ENCODE measurements at places on chromosomes 2 and 18.

DNA sequence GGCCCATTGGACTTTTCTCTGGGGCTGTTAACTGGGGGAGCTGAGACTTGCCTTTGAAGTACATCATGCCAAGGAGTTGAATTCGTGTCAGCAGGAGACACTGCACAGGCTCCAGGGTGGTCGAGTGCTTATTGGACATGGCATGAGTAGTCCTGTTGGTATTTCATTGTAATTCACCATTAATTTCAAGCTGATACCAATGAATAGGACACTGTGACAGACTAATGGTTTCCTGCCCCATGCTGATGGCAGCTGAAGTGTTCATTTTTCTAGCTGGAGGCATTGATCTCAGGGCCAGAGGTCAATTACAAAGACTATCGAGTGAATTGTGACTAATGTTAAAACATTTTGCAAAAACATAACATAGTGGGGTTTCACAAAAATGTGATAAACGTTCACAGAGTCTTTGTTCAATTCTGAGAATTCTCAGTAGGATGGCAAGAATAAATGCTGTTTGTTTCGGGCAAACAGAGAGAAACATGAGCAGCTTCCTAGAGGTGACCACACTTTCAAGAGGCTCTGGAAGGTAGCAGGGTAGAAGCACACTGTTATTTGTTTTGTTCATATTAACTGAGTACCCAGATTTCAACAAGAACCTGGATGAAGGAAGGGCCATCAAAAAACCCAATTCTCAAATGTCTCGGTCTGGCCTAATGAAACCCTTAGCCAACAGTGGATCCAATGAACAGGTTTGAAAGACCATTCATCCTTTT lies 90.6 kb upstream of the ARL4C start:
- DNase-seq, result no peak

GRCh38 chr2:225894236-225894980 lies 494.9 kb downstream of the NYAP2 start:
- DNase-seq, result peak; percentile 52

DNA sequence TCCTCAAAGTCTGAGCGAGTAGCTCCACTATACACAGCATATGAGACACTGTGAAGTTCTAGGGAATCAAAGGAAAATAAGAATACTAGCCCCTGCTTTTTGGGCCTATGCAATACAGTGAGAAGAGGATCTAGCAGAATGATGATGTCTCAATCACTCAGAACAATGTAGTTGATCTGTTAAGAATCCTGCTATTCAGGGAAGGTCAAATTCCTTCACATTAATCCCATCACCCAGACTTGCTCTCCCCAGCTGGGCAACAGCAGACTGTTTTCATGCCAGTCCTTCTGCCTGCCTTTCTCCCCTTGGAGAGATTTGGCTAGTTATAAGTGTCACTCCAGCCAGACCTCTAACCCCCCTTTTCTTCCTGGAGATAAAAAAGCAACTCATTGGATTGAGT lies 230.0 kb upstream of the EPHA4 start:
- no peak for DNase-seq

DNA sequence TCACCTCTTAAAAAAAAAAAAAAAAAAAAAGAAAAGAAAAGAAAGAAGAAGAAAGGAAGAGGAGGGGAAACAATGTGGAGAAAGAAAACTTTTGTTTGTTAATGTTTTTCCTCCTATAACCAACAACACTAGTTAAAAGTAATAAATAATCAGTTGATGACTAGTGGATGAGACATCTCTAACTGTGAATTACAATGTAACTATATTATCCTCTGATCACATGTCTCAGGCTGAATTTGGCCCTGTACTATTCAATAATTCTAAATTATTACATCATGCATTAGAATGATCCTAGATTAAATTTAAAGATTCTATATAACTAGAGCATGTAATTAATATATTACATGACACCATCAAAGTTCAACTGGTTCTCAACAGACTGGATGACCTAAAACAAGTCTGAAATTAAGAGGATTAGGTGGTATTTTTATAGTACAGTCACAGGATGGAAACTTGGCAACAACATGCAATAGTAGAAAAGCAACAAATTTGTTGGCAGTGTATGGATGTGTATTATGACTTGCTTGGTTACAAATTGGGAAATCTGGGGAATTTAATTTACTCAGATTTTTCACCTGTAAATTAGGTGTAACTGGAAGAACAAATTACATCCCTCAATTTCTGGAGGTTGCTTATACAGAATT lies 269.3 kb upstream of the SETBP1 start:
- DNase-seq, result no peak

DNA sequence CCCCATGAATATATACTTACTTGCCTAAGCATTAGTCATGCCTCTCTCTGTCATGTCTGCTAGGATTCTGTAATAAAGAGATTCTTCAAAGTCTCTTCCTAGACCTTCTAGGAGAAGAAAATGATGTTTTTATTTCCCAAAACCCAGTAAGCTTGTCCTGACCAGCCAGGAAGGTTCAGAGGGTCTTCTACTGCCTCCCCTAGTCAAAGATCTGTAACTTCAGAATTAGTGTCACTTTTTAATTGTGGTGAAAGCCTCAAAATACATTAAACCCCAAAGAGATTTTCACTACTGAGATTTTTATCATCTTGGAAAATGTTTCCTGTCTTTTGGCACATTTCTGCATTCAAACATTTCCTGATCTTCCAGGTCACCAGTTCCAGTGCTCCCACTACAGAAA lies 232.9 kb upstream of the STK17B start:
- DNase-seq, result no peak

DNA sequence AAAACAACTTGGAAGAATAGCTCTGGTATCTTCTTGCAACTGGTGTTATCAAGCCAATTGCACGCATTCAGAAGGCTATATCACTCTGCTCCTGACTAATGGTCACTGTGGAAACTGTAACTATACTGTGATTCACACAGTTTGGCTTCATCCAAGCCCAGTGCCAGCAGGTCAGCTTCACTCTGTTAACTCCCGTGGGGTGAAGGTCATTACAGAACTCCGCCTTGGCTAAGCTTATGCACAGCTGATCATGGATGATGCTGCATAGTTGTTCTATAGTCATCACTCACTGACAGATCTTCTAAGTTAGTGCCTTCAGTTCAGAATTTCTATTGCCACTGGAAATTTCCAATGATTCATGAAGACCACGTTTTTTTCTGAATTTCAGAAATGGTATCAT lies 497.2 kb upstream of the NETO1 start:
- DNase-seq, result peak; percentile 28

DNA sequence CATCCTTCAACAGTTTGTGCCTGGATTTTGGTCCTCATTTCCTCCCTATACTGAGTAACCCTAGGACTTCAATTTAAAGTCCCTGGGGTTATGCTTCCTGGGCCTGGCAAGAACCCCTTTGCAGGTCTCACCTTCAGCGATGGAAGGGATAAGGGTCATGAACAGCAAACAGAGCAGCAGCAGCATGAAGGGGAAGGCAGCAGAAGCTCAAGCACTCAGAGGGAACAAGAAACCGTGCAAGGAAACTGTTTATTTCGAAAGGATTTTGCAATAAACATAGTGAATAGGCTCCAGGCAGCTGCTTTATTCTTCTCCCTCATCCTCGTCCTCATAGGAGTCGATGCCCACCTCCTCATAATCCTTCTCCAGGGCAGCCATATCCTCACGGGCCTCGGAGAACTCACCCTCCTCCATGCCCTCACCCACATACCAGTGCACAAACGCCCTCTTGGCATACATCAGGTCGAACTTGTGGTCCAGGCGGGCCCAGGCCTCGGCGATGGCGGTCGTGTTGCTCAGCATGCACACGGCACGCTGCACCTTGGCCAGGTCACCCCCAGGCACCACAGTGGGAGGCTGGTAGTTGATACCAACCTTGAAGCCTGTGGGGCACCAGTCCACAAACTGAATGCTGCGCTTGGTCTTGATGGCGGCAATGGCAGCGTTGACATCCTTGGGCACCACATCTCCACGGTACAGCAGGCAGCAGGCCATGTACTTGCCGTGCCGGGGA lies 2.8 kb upstream of the TUBA4B start:
- no peak for DNase-seq

- peak; percentile 25 for DNase-seq
These were observed 348.6 kb downstream of the DLGAP1 start for GRCh38 chr18:4106407-4107033.

DNA sequence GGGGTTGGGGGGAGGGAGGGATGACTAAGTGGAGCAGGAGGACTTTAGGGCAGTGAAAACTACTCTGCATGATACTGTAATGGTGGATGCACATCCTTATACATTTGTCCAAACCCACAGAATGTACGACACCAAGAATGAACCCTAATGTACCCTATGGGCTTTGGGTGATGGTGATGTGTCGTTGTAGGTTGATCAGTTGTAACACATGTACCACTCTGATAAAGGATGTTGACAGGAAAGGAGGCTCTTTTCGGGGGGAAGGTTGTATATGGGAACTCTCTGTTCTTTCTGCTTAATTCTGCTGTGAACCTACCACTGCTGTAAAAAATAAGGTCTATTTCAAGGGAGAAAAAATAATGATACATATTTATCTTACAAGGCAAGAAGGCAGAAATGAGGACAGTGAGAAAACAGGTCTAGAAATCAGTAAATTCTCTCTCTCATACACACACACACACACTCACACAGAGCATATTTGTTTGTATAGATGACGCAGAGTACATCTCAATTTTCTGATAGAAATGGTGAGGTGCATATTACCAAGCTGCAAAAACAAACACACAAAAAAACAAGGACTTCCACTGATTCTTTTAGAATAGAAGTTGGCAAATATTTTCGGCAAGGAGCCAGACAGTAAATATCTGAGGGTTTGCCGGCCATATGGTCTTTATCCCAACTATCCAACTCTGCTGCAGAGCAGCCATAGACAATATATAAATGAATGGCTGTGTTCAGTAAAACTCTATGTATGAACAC lies 20.2 kb downstream of the FAM124B start:
- no peak for DNase-seq
